ENCODE measurements at places on chromosomes 11 and 22.
A peak's percentile ranks its signal among the peaks of the same experiment; 100 is the strongest.

DNA sequence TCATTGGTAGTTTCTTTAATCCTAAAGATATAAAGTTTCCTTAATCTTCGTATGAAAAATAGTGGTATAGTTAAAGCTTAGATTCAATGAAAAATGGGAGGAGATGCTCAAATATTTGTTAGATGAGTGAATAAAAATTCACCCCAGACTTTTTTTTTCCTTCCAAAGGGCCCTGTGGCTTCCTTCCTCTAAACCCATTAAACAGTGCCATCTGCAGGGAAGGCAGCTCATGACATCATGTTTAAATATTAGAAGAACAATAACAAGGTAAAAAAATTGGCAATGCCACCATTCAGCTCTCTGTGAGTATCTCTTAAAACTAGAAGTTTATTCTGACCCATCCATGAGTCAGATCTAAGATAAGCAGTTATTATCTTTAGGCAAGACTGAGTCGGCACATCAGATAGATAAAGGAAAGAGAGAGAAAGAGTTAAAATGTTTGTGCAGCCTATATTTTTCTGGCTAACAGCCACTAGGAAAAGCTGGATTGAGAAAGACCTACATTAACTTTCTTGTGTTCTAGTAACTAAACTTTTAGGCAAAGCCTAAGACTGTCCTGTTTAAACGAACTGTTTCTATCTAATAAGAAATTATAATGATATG is 19.1 kb upstream of the OOSP1 start:
- peak; percentile 67 for DNase-seq

- no peak for DNase-seq
These were observed 60.2 kb downstream of the MICAL3 start for GRCh38 chr22:17964156-17964555.

DNA sequence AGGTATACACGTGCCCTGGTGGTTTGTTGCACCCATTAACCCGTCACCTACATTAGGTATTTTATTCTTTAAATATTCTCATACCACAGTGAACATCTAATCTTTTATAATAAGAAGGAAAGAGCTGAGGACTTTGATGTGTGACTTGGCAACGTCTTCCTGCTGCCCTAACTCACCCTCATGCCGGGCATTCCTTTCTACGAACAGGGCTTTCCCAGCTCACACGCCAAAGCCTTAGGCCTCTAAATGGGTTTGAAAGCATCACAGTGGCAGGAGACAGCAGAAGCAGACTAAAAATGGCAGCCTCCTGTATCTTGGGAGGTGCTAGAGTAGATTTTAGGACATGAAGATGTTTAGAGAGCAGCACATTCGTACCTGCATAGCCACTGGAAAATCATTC is 52.6 kb downstream of the CLTCL1 start:
- DNase-seq = no peak

GRCh38 chr11:61828629-61829407 is 718 bp downstream of the FADS2 start:
- DNase-seq = peak; percentile 13

- DNase-seq = no peak
These were observed 52.1 kb upstream of the HTATIP2 start for GRCh38 chr11:20311444-20311843.

GRCh38 chr11:65438257-65439151 is 15.9 kb downstream of the NEAT1 start:
- peak; percentile 22 for DNase-seq

- DNase-seq = no peak
These were observed 1.3 kb downstream of the DERL3 start for GRCh38 chr22:23837496-23837859.

DNA sequence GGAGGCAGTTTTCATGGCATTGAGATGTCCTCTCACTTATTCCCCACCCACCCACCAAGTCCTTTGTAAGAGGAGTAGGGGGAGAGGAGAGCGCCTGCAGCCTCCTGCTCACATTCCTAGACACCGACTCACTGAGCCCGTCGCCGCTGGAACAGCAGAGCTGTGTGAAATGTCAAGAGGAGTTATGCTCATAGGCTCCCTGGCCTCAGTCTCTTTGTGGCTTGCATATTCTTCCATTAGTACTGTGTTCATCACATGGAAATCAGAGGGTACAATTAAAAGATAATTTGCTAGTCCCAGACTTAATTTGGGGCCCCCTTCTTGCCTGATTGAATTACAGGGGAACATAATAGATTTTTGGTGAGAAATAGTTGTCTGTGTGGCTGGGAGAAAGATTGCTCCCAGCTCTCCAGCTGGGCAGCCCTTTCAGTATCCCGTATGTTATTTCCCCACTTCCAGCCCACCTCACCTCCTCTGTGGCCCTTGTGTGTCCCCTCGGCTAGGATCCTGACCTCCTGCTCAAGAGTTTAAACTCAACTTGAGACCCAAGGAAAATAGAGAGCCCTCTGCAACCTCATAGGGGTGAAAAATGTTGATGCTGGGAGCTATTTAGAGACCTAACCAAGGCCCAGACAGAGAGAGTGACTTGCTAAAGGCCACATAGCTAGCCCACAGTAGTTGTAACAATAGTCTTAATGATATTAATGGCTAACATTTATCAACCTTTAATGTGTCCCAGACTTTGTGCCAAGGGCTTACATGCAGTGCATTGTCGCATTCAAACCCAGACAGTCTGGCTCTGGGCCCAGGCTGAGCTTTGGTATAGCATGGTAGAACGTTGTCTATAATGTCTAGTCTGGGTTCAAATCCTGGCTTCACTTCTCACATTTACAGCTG is 32.2 kb downstream of the LIMK2 start:
- peak; percentile 75 for DNase-seq

GRCh38 chr11:48005831-48006270 is 25.5 kb downstream of the PTPRJ start:
- DNase-seq = no peak

DNA sequence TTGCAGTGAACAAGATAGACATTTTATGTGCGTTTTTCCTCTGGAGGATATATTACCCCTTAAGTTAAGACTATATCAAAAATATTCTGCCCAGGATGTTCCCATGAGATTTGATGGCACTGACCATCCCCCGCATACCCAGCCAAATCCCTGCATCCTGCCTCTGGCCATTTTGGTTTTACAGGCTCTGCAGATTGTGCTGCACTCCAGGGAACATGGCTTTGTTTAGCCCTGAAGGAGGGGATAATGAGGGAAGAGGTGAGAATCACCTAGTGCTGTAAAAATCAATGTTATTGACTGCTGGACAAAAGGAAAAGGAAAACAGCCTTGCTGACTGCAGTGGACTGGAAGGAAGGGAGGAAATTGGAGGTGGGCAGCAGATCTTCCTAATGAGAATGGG is 717.4 kb downstream of the DLG2 start:
- DNase-seq = no peak

DNA sequence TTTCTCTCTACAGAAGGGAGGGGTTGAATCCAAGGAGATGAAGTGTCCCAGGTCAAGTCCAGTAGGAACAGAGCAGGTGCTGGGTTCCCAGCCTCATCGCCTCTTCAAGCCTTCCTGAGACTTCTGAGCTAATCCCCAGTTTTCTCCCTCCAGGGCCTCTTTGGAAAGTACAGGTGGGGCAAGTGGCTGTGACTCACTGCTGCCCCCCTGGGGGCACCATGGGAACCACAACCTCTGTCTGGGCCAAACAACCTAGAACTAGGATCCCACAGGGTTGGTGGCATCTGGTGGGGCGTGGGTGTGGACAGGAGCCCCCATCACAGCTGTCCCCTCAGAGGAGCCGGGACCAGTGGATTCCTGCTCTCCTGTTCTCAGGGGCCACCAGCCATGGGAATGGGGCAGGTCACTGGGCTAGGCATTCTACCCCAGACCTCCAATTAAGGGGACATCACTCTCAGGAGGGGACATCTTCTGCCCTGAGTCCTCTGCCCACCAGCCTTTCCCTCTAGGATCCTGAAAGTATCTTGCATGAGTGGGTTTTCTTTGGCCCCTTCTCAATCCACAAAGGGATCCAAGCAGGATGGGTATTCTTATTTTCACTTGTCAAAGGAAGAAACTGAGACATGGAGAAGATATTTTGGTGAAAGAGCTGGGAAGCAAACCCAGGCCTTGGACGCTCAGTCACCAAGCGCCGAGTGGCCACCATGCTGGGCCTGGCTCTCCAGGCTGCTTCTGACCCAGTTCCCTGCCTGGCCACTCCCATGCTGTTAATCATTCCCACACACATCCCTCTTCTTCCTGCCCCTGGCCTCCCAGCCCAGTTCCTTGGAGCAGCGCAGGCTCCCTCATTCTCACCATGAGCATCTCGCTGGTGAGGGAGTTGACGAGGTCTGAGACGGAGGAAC is 23.8 kb downstream of the LRRC10B start:
- peak; percentile 48 for DNase-seq

DNA sequence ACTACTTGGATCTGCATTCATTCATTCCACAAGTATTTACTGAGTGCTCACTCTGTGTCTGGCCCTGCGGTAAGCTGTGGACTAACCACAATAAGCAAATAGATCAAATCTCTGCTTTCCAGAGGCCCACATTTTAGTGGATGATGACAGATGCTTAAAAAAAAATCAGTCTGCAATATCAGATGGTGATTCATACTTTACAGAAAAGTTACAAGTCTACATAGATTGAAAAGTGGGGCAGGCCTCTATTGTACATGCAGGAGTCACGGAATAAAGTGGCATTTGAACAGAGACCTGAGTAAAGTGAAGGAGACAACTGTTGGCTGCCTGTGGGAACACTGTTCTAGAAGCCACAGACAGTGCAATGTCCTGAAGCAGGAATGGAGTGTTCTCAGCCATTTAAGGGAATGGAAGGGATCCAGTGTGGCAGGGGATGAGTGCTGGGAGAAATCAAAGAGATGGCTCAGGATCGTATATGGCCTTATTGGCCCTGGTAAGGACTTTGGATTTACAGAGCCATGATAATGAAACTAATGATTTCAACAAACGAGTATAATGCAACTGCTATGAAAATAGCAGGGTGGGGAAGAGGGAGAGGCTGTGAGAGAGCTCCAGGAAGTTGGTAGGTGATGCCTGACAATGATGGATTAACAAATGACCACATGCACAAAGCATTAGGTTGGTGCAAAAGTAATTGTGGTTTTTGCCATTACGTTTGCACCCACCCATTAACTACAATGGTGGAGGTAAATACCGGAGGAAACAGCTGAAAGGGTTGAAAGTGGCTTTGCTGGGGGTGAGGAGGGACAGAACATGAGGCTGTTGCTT is 31.1 kb downstream of the TMEM45B start:
- peak; percentile 98 for DNase-seq

DNA sequence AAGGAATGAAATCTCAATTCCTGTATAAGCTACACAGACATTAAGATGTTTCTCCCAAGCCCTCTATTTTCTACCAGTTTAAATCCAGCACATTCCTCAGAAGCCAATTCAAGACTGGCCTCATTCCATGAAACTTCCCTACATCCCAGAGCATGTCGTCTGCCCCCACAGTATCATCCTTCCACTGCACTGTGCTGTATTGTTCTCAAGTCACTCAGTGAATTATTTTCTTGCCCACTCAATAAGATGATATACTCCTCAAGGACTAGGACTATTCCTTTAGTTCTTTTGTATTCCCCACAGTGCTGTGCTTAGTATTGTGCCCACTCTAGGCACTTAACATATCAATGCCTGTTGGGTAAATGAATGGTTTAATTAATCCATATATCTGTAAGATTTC is 203.1 kb upstream of the BLID start:
- DNase-seq = no peak

- DNase-seq = no peak
These were observed 81.3 kb downstream of the PHF21A start for GRCh38 chr11:46039990-46040389.

- peak; percentile 70 for DNase-seq
These were observed 555.3 kb downstream of the MIAT start for GRCh38 chr22:27212617-27213177.

- no peak for DNase-seq
These were observed 136.8 kb downstream of the NXPE2 start for GRCh38 chr11:114815176-114815575.

DNA sequence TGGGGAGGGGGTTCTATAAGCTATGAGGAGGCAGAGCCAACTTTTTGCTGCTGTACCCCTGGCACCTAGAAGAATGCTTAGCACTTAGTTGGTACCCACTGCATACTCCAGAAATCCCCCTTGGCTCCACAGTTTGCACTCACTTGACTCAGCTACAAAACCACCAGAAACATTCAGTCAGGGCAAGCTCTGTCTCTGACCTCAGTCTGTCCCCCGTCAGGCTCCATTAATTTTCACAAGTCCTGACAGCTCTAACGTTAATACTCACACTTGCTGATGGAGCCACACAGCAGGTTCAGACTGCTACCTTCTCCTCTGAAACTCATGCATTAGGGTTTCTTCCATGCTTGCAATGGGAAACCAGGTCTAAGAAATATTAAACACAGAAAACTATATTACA is 81.7 kb downstream of the MPPED2 start:
- DNase-seq = peak; percentile 48

- no peak for DNase-seq
These were observed 10.5 kb downstream of the TPST2 start for GRCh38 chr22:26579331-26579886.

DNA sequence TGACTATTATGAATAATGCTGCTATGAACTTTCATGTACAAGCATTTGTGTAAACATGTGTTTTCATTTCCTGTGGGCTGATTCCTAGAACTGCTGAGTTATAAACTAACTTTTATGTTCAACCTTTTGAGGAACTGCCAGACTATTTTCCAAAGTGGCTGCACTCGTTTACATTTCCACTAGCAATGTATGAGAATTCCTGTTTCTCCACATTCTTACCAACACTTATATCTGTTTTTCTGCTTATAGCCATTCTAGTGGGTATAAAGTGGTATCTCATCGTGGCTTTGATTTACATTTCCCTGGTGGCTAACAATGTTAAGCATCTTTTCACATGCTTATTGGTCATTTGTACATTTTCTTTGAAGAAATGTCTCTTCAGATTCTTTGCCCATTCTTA is 35.2 kb upstream of the SCUBE2 start:
- peak; percentile 36 for DNase-seq

DNA sequence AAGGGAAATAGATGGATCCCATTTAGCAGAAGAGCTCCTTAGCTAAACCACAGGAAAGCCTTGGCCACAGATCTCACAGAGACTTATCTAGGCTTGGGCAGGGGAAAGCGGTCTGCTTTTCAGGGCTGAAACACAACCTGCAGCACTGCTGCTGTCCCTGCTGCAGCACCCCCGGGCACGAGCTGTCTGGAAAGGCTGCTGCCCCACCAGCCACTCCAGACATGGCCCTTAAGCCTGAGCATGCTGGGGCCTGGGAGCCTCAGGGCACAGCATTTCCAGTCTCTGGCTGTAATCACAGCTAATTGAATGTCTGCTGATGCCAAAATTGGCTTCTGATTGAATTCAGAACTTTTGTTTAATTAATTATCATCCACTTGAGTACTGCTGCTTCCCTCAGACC is 115.0 kb downstream of the TMPRSS5 start:
- no peak for DNase-seq

- no peak for DNase-seq
These were observed 105.3 kb upstream of the E2F8 start for GRCh38 chr11:19345848-19346681.

GRCh38 chr22:29621761-29622526 is 18.5 kb downstream of the NF2 start:
- DNase-seq = peak; percentile 99

GRCh38 chr11:68006606-68007166 is 2.8 kb upstream of the UNC93B1 start:
- no peak for DNase-seq

Measured in bronchial epithelial cell (primary cell).